NCI-H1092 treated with DMSO at 0.1 percent for 48 hours (cell line): ENCODE measurements at places on chromosomes 5 and 9.

DNA sequence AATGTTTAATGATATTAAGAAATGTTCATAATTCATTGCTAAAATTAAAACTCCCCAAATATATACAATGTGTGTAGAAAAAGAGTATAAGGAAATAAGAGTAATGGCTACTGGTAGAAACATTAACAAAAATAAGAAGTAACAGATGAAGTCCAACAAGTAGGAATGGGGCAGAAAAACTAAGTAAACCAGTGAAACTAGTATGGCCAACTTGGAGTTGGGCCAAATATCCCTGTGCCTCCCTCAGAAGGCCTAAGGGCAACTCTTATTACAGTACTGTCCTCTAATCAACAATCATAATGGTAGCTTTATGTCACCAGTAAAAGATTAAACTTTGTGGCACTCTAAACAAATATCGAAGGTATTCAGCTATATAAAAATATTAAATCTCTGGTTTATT lies 93.5 kb downstream of the SSBP2 start:
- no peak for DNase-seq

DNA sequence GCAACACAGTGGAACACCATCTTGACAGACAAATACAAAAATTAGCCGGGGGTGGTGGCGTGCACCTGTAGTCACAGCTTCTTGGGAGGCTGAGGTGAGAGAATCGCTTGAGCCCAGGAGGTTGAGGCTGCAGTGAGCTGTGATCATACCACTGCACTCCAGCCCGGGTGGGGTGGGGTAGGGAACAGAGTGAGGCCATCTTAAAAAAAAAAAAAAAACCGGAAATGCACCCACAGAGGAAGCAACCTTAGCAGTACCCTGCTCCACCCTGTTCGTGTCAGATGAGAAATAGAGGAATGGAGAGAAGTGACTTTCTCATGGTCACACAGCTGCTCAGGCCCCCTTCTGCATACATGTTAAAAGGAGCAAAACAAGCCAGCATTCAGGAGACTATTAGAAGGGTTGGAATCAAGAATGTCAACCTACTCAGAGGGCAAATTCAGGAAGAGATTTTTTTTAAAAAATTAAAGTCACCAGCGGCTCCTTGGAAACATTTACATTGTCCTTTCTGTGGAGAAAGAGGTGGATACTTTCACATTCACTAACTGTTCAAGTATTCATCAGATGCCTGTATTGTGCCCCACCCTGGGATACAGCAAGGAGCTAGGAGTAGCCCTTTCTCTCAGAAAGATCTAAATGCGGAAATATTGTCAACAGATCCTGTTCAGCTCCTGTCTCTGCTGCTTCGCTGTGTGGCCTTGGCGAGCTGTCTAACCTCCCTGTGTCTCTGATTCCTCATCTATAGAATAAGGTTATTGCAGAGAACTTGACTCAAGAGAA lies 41.0 kb downstream of the CYFIP2 start:
- no peak for DNase-seq

DNA sequence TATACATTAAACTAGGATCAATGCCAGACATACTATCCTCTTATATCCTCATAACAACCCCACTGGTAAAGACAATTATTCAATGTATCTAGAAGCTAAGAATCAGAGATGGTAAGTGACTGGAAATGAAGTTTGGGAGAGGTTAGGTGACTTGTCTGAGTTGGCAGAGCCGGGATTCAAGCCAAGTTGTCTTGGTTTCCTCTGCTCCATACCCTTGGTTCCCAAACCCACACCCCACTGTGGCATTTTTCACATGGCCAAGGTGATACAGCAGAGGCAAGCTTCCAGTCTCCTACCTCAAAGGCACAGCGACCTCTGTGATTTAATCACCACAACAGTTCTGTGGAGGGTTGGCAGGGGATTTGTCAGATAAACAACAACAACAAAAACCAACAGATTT lies 34.7 kb upstream of the ADRB2 start:
- no peak for DNase-seq

GRCh38 chr5:79022771-79023170 lies 37.7 kb upstream of the ARSB start:
- DNase-seq: no peak

DNA sequence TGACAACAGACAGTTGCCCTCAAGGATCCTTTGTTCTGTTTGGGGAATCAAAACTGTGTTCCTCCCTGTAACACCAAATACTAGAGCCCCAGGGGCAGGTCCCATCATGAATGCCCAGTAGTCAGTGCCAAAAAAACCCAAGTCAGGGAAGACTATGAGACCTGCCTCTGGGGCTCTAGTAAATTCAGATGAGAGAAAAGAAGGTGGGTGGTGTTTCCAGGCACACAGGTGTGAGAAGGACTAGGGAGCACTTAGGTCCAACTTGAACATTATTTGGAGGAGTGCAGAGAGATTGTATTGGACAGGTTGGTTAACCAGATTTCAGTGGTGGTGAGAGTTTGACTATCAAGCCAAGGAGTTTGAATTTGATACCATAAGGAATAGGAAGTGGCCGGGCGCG lies 52.0 kb downstream of the SLC22A5 start:
- DNase-seq: no peak

- no peak for DNase-seq
Measured at GRCh38 chr5:103973669-103974068, 411.1 kb upstream of the NUDT12 start.
